ENCODE measurements at places on chromosomes 2 and 18.

- DNase-seq, result no peak
These were observed 55.3 kb upstream of the CHMP1B start for GRCh38 chr18:11795916-11796315.

DNA sequence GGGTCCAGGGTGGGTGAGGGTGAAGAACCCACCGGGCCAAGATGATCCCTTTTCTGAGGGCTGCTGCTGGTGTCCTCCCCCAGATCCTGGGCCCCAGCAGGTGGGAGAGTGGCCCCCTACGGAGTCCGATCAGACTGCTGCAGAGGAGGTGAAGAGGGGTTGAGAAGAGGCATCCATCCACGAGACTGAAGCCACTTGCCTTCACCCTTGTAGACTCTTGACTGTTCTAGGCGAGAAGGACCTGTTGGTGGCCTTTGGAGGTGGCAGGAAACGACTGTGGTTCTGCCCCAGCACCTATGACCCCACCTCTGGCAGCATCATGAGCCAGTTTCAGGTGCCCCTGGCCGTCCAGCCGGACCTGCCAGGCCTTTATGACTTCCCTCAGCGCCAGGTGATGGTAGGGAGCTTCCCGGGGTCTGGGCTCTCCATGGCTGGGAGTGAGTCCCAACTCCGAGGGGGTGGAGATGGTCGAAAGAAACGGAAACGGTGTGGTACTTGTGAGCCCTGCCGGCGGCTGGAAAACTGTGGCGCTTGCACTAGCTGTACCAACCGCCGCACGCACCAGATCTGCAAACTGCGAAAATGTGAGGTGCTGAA, 1.5 kb downstream of the TET3 start:
- no peak for DNase-seq

GRCh38 chr2:180705551-180705950, 274.9 kb upstream of the UBE2E3 start:
- DNase-seq, result no peak

GRCh38 chr18:47899107-47899840, 31.2 kb downstream of the SMAD2 start:
- DNase-seq, result no peak

- DNase-seq, result no peak
These were observed 33.0 kb upstream of the GLS start for GRCh38 chr2:190847504-190848081.
